ENCODE measurements at places on chromosomes 16 and 17.

DNA sequence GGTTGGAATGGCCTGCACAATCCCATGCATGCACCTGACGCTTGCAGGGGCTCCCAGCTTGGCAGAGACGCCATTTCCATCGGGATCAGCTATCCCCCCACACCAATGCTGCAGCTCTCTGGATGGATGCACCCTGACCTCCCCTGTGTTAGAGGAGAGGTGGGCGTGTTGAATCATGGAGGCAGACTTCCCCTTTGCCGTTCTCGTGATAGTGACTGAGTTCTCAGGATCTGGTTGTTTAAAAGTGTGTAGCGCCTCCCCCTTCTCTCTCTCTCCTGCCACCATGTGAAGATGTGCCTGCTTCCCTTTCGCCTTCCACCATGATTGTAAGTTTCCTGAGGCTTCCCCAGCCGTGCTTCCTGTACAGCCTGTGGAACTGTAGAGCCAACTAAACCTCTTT lies 17.8 kb upstream of the KCNH6 start:
- DNase-seq, result no peak

- DNase-seq, result no peak
These were observed 9.7 kb downstream of the ERN1 start for GRCh38 chr17:64120159-64120810.

DNA sequence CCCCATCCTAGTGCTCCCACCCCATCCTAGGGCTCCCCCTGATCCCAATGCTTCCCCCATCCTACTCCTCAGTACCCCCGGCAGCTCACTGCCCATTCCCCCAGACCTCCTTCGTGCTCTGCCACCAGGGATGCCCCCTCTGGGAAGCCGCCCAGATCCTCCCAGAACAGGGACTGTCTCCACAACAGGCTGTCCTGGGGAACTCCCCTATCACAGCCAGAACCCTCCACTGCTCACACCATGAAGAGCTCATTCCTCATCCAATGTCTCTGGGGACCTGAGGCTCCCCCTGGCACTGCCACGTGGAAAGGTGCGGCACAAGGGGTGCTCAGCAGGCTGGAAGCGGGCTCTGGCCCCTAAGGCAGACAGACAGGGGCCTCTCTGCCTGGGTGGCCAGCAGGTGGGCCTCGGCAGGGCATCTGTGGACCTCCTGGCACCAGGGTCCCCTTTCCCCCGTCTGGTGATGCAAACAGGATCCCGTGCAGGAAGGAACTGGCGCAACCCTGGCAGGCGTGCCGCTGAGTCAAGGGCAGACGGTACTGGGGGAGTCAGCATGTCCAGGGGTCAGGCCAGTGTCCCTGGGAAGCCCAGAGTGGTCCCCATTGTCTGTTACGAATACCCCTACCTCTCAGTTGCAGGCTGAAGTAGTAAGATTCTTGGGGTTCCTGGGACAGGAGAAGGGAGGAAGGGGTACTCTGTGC lies 14.8 kb upstream of the PVALEF start:
- DNase-seq, result no peak

DNA sequence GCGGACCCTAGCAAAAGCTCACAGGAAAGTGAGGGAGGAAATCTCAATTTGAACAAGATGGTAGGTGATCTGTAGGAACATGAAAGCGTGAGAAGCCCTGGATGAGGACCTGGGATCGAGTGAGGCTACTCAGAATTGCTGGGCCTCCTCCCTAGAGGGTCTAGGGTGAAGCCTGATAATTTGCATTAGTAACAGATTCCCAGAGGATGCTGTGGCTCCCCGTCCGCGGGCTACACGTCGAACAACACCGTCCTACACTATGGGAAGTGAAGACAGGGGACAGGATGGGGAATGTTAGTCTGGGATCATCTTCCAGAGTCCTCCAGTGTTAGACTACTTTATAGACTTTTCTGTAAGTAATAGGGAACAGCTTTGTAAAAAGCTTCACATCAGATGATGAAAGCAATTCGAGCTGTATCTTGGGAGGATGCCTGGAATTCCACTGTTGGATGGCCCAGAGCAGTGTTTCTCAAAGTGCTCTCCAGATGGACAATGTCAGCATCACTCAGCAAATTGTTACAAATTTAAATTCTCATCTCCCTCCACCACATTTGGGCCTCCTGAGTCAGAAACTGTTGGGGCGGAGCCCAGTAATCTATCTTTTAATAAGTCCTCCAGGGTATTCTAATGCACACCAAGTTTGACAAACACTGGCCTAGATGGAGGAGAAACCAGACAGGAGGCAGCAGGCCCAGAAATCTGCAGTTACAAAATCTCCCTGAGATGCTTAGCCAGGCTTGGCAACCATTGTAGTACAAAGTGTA lies 6.5 kb downstream of the FNDC8 start:
- DNase-seq, result no peak

- DNase-seq, result no peak
These were observed 284.0 kb downstream of the SEC14L1 start for GRCh38 chr17:77424585-77425344.

DNA sequence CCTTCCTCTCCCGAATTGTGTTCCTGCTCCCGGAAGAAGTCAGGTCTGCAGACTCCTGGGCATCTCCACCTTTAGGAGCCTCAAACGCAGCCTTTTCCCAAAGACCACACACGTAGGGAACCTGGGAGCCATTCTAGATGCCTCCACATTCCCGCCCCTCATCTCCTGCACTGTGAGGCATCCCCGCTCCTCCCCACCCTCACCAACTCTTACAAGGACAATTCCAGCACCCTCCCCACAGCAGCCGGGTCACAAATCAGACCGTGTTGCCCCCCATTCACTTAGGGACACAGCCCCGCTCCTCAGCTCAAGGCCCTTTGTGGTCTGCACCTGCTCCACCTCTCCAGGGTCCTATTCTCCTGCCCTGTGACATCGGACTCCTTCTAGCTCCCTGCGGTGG lies 49.6 kb downstream of the ABR start:
- no peak for DNase-seq

- no peak for DNase-seq
These were observed 25.6 kb downstream of the ACSM1 start for GRCh38 chr16:20671903-20672302.

- DNase-seq, result no peak
These were observed 4.1 kb downstream of the DNAH2 start for GRCh38 chr17:7721612-7722011.

DNA sequence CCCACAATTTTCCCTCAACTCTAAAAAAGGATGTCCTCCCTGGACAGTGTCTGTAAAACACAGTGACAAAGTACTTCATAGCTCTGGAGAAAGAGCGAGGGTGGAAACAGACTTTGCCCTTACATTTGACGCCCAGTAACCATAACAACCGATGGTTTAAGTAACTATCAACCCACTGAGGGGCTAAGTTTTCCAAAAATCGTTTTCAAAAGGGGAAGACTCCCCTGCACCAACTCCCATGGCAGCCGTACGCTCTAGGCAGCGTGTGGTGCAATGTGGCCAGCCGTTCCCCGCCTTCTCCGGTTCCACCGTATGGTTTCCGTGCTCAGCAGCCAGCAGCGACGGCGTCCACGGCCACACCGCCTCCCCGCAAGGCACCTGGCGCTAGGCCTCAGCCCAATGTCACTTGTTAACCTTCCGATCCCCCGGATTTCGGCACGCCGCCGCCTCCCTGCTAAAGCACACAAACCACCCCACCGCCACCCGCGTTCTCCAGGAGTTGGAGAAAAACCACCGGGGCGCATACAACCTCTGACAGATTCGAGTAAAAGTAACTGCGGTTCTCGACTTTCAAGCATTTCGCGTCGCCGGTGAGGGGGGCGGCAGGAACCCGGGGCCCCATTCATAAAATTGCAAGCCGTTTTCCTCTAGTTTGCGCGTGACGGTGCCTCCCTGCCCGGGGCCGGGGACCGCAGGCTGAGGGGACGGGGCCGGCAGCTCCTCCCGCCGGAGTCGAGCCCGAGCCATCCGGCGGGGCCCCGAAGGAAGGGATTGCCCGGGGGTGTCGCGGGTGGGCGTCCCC lies 661 bp downstream of the TEX2 start:
- no peak for DNase-seq

GRCh38 chr17:77892469-77893143 lies 65.9 kb upstream of the TNRC6C start:
- no peak for DNase-seq

GRCh38 chr17:76074390-76075363 lies at the start of gene GALR2:
GALR2 (plus strand) TSS chr17:76074781; CDS start chr17:76074884, 103 bp downstream.
- no peak for DNase-seq

GRCh38 chr16:12907670-12908233 lies 6.4 kb downstream of the SHISA9 start:
- DNase-seq, result no peak

DNA sequence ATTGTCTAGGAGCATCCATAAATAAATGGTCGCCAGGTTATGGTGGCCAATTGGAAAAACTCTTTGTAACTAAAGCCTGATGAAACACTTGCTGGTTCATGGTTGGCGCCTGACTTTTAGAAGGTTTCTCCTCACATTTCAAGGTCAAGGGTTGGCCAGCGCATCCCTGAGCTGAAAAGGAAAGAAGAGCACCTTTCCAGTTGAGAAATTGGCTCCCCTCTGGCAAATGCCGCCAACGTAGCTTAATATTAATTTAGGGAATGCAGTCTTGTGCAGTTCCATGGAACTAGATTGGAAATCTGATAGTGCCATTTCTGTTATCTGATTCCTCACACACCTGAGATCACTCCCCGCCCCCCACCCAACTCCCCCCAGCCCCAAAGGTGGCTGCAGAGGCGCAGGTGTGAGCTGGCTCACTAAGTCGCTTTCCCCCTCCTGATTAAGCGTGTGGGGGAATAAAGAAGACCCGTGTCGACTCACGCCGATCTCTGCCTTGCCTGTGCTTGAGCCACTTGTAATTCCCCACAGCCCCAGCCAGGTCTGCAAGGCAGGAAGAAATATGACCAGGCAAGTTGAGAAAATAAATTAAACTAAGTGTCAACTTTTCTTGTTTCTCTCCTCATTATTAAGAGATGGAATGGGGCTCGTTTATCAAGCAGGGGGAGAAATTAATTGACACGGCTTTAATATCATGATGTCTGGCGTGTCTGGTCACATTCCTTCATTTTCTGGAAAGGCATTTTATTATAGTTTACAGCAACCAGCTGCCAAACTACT lies 157.7 kb downstream of the CCDC182 start:
- no peak for DNase-seq

DNA sequence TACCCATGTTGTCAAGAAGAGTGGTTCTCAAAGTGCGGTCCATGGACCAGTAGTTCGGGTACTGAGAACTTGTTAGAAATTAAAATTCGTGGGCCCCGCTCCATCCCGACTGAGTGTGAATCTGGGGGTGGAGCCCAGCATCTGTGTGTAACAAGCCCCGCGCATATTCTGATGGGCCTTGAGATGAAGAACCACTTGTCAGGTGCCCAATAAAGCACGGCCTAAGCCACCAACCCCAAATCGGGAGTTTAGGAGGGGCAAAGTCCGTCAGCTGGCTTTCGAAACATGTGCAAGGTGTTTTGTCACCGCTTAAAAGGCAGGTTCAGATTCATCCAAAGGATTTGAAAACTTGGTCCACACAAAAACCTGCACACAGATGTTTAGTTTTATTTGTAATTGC lies 29.5 kb downstream of the PSMD12 start:
- DNase-seq, result no peak

GRCh38 chr17:36602030-36602748 lies 806 bp downstream of the MRM1 start:
- DNase-seq, result no peak

- no peak for DNase-seq
These were observed 1.8 kb downstream of the SOX8 start for GRCh38 chr16:983044-984030.

GRCh38 chr17:67629971-67630320 lies 87.8 kb upstream of the NOL11 start:
- DNase-seq, result peak; percentile 17

- DNase-seq, result no peak
These were observed 16.3 kb upstream of the WFIKKN2 start for GRCh38 chr17:50818921-50819657.

DNA sequence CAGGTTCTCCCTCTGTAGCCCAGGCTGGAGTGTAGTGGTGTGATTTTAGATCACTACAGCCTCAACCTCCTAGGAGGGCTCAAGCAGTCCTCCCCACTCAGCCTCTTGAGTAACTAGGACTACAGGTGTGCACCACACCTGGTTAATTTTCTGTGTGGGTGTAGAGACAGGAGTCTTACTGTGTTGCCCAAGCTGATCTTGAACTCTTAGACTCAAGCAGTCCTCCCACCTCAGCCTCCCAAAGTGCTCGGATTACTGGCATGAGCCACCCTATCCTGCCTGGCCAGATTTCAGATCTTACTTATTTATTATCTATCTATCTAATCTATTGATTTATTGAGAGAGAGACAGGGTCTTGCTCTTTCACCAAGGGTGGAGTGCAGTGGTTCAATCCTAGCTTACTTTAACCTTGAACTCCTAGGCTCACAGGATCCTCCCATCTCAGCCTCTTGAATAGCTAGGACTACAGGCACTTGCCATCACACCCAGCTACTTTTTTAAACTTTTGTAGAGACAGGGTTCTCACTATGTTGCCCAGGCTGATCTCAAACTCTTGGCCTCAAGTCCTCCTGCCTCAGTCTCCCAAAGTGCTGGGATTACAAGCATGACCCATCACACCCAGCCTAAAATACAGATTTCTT lies 61.8 kb downstream of the TUBD1 start:
- DNase-seq, result no peak

DNA sequence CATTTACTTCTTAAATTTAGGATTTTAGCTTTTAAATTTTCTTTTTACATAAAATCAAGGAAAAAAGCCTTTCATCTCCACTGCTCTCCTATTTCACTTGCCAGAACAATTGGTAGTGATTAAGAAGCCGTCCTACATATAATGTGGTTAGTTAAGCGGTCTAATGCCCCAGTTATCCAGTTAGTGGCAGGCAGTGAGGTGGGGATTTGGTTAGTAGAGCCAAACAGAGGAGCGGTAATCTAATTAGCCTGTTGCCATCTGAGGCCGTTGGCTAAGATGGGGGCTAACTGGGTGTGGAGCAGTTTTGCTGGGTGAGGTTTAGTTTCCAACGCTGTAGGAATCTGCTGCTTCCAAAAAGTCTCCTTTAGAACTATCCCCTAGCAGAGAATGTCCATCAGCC lies 22.4 kb downstream of the SNX11 start:
- DNase-seq, result no peak

GRCh38 chr17:75482098-75482942 lies 25.9 kb downstream of the TMEM94 start:
- no peak for DNase-seq

DNA sequence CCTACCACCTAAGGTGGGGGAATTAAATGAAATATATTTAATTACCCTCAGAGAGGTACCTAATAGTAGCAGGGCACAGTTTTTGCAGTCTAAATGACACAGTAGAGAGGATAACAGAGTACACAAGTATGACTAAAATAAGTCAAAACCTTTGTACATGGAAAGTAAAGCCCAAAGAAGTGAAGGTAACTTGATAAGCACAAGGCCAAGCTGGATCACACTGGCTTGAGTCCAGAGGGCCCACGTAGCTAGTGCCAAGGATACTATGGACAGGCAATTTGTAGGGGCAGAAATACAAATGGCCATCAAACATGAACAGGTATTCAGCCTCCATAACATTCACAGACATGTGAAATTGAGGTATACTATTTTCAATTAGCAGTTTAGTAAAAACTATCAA lies 7.6 kb downstream of the MYO18A start:
- no peak for DNase-seq

DNA sequence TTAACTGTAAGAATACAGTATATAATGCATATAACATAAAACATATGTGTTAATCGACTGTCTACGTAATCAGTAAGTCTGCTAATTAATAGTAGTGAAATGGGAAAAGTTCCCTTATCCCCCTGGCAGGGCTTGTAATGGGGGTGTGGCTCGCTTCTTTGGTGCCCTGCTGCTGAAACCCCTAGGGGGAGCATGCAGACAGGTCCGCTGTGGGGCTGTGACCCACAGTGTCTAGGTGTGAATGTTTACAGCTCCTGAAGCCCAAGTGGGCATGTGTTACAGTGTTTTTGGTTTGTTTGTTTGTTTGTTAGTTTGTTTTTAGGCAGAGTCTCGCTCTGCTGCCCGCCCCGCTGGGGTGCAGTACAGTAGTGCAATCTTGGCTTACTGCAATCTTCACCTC lies 495.7 kb downstream of the SHISA9 start:
- no peak for DNase-seq
